GM12892 (cell line): ENCODE measurements at places on chromosomes 12 and 14.
A peak's percentile ranks its signal among the peaks of the same experiment; 100 is the strongest.

DNA sequence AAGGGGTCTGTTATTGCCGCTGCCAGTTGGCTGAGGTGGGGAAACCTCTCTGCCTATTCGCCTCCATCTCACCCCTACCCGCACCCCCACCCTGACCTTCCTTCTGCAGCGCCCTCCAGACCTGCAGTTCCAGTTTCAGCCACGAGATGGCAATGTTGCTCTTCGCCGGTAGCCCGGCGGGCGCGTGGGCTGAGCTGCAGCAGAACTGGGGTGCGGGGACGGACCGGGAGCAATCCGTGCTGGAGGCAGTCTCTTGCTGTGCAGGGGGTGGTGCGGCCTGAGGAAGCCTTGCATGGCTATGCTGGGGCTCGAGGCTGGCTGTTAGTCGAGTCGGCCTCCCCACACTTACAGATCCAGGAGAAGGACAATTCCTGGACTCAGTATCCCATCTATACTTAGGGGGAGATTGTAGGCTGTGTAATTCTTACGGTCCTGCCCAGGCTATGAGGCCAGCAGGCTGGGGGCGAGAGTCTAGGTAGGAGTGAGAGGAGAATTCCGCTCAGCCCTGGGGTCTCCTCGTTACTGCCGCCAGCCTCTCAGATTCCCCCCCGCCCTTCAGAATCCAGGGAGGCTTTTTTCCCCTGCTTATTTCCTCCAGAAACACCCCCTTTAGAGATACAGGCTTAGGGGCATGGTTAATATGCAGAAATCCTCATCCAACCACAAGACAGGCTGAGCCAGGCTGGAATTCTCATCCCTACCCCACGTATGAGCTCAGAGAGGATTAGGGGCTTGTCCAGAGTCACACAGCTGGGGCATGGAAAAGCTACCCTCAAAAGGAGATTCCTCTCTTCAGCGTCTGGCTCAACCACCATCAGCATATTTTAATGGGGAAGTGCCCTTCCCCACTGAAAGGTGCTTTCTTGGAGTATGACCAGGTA lies 118.2 kb downstream of the AACS start:
- DNase-seq = peak; percentile 92

- DNase-seq = no peak
Observed at GRCh38 chr14:91957876-91958313, 10.4 kb upstream of the FBLN5 start.

- DNase-seq = no peak
Observed at GRCh38 chr12:1553536-1553935, 40.8 kb downstream of the FBXL14 start.

GRCh38 chr12:55996201-55996714 lies 818 bp upstream of the SUOX start:
- peak; percentile 36 for DNase-seq

DNA sequence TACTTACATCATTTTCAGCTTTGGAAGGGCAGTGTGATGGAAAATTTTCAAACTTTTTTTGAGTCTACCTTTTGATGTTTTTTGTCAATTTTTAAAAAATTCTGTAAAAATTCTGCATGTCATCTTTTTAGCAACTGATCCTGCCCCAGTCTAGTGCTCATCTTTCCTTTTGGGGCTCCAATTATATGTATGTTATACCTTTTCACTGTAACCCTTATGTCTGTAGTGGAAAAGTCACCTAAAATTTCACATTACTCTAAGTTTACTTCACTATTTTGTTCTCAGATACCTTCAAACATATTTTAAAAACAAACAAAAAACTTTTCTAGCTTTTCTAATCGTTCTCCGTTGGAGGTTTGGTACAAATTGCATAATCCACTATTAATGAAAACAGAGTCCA lies 32.5 kb upstream of the MYRFL start:
- DNase-seq = no peak

- DNase-seq = no peak
Observed at GRCh38 chr12:31288381-31288780, 37.6 kb downstream of the SINHCAF start.
